Left ventricle myocardium superior (tissue), 1 donor: ENCODE measurements at places on chromosomes 12 and 14.

GRCh38 chr12:28550757-28551704 is 360.8 kb downstream of the CCDC91 start:
- no peak for DNase-seq

- no peak for DNase-seq
Measured at GRCh38 chr12:43348221-43348620, 203.8 kb downstream of the ADAMTS20 start.

GRCh38 chr14:71050227-71050823 is 143.1 kb downstream of the PCNX1 start:
- no peak for DNase-seq

DNA sequence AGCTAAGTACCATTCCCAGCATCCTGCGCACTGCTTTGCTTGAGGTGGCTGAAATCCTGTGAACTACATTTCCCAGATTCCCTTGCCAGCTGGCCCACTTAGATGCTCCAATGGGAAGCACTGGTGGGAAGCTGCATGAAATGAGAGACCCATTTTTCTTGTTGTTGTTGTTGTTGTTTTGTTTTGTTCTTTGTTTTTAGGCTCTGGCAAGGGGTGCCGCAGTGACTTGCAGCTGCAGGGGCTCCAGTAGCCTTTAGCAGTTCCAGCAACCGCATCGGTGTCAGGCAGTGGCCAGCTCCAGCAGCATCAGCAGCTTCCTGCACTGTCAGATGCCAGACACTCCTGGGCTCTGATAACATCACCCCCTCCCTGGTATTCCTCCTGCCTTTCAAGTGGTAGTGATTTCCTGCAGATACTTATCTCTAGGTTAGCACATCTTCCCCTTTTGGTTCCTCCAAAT is 8.8 kb upstream of the EGLN3 start:
- DNase-seq: no peak

GRCh38 chr14:64691376-64691775 is 12.8 kb upstream of the PLEKHG3 start:
- no peak for DNase-seq

DNA sequence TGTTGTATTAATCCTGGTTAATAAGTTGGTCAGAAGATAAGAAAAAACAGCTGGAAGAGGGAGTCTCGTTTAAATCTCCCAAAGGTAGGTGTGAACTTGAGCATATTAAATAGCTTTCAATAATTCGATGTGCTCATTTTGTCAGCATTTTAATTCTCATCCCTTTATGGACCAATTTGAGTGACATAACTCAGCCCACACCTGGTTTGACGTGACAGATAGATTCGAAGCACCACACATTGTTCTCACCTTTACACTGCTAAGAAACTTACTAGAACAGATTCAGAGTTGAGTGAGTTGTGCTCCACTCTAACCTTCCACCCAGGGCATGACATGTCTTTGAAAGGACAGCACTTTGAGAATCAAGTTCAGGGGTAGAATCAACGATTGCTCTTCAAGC is 161.4 kb upstream of the GZMB start:
- DNase-seq: no peak

DNA sequence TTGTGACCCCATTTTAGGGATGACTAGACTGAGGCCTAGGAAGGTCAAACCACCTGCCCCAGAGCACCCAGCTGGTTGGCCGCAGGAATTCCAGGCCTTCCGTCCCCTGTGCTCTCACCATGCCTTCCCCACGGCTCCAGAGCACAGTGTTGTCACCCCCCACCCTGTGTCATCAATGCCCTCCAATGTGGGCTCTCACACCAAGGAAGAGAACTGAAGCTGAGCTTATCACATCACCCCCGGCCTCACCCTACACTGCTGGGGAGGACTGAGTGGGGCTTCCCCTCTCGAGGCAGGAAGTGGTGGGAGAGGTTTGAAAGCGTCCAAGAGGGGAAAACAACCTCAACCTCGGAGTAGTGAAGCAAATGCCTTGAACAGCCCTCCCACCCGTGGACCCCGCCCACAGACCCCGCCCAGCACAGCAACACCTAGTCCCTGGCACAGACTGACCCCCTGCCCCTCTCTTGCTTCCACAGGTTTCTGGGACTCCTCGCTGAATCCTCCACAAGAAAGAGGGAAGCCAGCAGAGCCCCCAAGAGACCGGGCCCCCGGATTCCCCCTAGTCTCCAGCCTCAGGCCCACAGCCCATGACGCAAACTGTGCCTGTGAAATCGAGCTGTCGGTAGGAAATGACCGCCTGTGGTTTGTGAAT is 97.2 kb downstream of the LGMN start:
- DNase-seq: no peak

DNA sequence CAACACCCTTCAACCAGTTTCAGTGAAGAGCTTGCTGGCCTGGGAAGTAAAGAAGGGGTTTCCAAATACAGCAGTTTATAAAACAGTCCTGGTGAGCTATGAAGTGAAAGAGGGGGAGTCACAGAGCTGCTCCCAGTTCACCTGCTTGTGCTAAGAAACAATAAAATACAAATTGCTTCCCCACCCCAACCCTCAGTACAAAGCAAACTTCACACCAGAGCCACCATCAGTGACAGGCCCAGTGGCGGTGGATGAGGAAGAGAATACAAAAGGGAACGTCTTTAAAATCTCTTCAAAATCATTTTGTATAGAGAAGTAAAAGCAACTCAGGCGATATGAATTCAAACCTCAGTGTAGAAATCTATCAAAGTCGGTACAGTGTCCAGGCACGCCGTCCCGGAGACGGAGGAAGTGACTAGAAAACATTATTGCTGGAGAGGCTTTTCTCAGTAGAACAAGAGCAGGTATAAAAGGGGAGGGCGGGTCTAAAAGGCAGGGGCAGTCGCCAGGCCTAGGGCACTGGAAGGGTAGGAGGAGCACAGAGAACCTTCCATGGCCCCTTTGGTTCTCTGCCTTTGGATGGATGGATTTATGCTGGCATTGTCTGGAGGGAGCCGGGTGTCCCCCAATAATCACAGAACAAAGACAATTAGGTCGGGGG is 10.5 kb upstream of the RPLP0 start:
- no peak for DNase-seq

GRCh38 chr14:56963381-56963780 is 153.1 kb upstream of the OTX2 start:
- no peak for DNase-seq

- DNase-seq: no peak
Measured at GRCh38 chr12:132804426-132804861, 24.2 kb downstream of the GOLGA3 start.

- no peak for DNase-seq
Measured at GRCh38 chr12:52636189-52636588, 15.8 kb downstream of the KRT2 start.

DNA sequence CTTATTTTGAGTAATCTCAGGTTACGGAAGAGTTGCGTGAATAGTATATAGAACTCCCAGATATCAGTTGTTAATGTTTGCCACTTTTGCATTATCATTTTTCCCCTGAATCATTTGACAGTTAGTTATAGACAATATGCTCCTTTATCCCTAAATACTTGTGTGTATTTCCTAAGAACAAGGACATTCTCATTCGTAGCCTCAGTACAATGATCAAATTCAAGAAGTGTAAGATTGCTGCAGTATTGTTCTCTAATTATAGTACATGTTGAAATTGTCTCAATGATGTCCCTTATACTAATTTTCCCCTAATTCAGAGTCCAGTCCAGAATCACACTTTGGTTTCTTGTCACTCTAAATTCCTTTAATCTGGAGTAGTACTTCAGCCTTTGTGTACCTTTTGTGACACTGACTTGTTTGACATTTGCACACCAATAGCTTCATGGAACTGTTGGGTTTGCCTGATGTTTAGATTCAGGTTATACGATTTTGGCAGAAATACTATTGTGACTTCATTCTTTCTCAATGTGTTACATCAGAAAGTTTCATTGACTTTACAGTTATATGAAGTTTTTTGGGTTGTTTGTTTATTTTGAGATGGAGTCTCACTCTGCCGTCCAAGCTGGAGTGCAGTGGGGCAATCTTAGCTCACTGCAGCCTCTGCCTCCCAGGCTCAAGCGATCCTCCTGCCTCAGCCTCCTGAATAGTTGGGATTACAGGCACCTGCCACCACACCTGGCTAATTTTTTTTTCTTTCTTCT is 13.1 kb downstream of the DYNC1H1 start:
- DNase-seq: no peak

- no peak for DNase-seq
Measured at GRCh38 chr14:30330445-30330844, 228.5 kb upstream of the G2E3 start.

GRCh38 chr12:104933778-104934177 is 24.3 kb downstream of the SLC41A2 start:
- DNase-seq: no peak

- no peak for DNase-seq
Measured at GRCh38 chr14:103007555-103007954, 49.8 kb downstream of the CDC42BPB start.

DNA sequence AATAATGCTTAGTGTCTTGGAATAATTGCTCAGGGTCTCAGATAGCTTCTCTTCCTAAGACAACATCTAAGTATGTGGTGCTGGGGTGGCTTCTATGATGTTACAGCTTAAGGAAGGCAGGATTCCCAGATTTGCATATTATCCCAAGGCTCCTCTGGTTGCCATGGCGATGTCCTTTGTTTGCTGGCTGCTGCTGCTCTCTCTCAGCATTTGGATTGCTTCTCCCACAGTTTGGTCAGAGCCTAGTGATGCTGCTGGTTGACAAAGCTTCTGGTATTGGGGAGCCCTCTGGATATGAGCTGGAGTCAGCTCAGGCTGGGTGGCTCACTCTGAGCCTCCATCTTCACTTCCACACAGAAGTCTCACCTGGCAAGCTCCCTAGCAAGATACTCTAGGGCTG is 56.4 kb upstream of the FBXO33 start:
- DNase-seq: no peak

DNA sequence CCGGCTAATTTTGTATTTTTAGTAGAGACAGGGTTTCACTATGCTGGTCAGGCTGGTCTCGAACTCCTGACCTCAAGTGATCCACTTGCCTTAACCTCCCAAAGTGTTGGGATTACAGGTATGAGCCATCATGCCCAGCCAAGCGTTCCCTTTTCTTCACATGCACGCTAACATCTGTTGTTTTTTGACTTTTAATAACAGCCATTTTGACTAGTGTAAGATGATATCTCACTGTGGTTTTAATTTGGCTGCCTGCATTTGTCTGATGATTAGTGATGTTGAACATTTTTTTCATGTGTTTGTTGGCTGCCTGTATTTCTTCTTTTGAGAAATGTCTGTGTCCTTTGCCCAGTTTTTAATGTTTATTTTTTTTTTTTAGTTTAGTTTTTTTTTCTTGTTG is 10.2 kb upstream of the YARS2 start:
- DNase-seq: no peak

DNA sequence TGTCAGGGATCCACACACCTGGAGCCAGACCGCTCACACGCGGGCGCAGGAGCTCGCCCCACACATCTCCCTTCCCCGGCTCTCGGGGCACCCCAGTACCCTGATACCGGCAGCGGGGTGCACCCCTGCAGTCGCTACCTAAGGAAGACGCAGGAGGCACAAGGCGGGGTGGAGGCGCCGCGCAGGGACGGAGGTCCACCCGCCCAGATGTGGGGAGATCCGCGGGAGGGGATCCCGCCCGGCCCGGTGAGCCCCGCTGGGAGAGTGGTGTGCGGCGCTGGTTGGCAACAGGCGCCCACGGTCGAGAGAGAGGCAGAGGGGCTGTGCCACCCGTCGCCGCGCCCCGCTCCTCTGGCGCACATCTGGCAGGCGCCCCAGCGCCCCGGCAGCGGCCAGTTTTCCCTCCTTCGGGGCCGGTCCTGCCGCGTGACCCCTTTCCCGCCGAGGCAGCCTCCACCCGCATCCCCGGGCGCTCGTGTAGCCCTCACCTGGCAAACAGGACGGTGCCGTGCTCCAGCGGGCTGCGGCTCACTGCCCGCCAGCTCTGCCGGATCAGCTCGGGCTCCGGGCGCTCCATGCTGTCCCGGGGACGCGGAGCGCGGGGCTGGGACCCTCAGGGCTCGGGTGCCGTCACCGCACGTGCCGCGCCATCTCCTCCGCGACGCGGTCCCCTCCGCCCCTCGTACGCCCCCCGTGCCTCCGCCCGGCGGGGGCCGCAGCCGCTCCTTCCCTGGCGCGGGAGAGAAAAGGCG is 469 bp downstream of the NGB start:
- no peak for DNase-seq

DNA sequence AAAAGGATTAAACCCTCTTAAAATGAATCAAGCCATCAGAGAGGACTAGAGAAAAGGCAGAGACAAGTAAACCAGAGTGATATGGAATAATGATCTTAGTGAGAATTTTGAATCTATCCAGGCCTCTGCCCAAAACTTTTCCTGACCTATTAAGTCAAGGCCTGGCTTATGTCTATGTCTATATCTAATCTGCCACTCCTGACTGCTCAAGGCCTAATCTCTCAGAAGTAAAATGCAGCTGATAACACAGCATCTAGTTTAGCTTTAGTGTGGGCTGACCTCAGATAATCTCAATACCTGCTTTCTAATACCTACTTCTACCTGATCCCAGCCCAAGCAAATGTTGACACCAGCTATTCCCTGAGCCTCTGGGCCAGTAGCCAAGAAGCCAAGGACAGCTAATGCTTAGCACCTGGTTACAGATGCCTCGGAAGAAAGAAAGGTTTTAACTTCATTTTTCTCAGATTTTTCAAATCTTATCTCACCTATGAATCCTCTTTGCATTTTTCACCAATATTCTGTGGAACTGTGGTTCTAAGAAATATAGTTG is 1472.5 kb upstream of the SEL1L start:
- no peak for DNase-seq
